ENCODE measurements at places on chromosomes 4 and X.

- DNase-seq = no peak
Observed at GRCh38 chr4:176273736-176274135, 4.7 kb upstream of the ASB5 start.

DNA sequence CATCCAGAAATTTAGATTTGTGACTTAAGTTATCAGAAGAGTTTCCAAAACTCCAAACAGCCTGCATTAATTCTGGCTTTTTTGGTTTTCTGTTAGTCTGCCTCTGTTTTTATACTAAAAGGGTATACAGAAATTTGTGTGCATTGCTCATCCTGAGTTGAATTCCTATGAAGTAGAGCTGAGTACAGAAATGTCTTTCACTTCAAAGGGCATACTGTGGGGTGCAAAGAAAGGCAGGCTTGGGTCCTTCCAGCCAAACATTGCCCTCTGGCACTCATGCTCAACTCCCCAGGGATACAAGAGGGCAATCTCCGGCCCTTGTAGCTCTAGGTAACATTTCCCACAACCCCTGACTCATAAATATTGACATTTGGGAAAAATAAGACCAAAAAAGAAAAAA, 27.6 kb upstream of the TMEM184C start:
- DNase-seq = no peak

DNA sequence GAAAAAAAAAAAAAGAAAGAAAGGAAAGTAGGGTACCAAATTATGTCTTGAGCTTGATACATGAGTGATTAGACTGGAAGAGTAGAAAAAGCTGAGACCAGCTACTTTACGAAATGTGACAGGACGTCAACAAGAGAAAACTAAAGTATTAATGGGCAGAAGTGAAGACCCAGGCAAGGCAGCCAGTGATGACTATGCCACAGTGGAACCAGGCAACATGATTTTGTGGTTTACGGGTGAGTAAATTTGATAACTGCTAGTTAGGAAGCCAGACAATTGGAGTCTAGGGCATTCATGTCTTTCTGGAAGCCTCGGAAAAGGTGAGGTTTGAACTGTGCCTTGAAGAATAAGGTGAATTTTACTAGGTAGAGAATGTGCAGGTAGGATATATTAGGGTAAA, 326.4 kb downstream of the TENM3 start:
- DNase-seq = no peak

- no peak for DNase-seq
Observed at GRCh38 chr4:145566086-145566708, 53.0 kb upstream of the MMAA start.

- DNase-seq = no peak
Observed at GRCh38 chr4:184143770-184144564, 73.7 kb downstream of the ENPP6 start.

DNA sequence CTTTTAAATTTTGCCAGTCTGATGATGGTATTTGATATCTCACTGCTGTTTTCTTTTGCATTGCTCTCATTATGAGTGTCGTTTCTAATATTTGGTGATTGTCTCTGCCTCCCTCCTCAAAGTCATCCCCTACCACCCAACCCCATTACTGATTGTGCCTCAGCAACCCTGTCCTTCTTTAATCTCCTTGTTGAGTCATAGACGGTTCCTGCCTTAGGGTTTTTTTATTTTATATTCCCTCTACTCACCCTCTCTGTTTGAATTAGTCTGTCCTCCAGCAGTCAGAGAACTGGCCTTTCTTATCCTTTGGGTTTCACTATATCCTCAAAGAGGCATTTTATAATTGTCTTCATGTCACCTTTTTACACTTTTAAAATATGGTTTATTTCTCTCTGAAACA, 409.3 kb upstream of the CPEB2 start:
- DNase-seq = no peak

DNA sequence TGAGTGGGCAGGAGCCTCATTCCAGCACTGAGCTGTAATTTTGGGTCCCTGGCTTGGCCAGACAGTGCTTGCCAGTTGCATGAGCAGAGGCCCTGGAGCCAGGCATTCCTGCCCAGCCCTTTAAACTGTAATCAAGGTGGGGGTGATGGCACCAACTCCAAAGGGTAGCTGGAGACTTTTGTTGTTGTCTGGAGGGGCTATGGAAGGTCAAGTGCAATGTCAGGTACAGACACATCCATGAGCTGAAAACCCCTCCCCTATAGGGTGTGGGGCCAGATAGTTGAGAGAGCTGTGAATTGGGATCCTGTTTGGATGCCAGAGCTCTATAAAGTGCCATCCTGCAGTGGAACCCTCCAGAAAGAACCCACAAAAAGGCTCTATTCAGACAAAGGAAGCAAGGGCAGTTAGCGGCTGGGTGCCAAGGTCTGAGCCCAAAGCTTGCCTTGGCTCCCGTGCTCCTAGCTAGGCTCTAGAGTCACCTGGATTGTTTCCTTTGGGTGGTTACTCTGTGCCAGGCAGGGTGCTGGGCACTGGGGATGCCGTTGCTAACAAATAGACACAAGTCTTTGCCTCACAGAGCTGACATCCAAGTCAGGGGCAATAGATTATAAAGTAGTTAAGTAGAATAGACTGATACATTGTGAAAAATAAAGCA, 163.0 kb downstream of the EFNB1 start:
- DNase-seq = no peak

DNA sequence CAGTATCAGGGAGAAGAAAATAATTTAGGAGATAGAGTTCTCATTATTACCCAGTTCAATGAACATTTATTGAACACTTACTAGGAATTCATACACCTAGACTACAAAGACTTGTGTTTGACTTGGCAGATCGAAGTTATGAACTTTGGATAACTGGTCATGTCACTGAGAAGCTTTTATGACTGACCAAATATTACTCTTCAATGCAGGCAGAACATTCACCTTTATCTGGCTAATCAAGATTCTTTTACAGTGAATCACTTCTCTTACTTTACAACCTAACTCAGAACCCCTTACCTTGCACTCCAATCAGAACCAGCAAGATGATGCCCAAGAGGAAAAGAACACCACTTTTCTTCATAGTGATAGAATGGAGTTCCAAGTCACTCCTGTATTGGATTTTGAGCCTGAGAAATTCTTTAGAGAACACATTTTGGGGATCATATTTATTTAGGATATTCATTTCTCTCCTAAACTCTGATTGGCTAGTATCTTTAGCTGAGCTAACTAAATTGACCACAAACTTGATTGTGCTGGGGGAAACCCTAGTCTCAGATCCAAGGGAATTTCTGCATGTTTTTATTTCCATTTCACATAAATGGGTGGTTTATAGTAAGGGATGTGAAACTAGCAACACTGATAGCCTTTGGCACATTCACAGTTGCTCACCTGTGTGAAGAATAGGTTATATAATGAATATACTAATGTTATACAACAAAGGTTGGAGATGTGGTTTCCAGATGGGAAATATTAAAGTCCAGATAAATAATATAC, at the start of gene CXCL9:
CXCL9 (minus strand) TSS at position 421 of the 774 bp plus-strand sequence; CDS start at position 361, 60 bp downstream.
- DNase-seq = no peak

DNA sequence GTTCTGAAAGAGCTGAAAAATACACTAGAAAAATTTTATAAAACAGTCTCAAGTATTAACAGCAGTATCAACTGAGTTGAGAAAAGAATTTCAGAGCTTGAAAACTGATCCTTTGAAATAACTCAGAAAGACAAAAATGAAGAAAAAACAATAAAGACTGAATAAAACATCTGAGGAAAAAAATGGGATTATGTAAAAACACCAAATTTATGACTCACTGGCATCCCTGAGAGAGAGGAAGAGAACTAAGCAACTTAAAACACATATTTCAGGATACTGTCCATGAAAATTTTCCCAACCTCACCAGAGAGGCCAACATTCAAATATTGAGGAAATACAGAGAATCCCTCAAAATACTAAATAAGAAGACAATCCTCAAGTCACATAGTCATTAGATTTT, 22.9 kb downstream of the PABPC4L start:
- no peak for DNase-seq

- no peak for DNase-seq
Observed at GRCh38 chrX:42967681-42968300, 189.8 kb upstream of the PPP1R2C start.

DNA sequence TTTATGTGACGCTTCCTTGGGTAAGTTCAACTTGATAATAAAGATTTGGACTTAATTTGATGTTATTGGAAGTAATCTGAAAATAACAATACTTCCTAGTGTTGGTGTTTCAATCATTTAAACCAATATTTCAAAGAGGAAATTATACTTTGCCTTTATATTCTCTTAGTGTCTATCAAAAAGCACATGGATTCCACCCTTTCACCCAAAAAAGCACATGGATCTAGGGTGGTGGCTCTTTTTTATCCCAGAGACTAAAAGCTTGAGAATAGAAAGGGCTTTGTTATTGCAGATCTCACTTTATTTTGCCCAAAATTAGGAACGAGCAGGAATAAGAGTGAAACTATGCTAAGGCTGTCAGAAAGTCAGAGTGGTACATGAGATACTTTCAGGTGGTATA, 75.1 kb upstream of the RASGEF1B start:
- DNase-seq = no peak

- no peak for DNase-seq
Observed at GRCh38 chr4:70768301-70768948, 46.7 kb downstream of the RUFY3 start.

GRCh38 chr4:4789462-4789861, 70.0 kb upstream of the MSX1 start:
- no peak for DNase-seq

- no peak for DNase-seq
Observed at GRCh38 chr4:52483186-52483890, 175.8 kb downstream of the USP46 start.

DNA sequence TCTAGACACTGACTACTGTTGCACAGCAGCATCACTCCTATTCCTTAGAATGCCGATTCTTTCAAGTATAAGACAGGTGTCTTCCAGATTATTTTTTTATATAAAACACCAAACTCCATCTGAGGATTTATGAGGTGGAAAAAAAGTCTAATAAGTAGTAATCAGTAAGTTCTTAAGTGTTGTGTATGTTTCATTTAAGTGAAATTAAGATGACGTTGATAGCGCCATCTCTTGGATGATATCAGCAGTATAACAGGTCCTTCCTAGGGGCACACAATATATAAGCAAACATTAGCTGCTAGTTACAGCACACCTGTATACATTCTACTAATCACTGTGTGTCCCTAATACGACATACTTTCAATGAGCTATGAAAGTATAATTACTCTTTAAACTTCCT, 99.6 kb upstream of the STS start:
- no peak for DNase-seq

DNA sequence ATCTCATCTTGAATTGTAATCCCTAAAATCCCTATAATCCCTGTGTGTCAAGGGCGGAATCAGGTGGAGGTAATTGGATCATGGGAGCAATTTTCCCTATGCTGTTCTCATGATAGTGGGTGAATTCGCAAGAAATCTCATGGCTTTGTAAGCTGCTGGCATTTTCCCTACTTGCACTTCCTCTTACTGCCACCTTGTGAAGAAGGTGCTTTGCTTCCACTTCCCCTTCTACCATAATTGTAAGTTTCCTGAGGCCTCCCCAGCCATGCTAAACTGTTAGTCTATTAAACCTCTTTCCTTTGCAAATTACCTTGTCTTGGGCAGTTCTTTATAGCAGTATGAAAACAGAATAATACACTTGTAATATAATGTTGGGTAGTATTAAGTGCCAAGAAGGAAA, 1087.4 kb upstream of the SLIT2 start:
- DNase-seq = no peak

DNA sequence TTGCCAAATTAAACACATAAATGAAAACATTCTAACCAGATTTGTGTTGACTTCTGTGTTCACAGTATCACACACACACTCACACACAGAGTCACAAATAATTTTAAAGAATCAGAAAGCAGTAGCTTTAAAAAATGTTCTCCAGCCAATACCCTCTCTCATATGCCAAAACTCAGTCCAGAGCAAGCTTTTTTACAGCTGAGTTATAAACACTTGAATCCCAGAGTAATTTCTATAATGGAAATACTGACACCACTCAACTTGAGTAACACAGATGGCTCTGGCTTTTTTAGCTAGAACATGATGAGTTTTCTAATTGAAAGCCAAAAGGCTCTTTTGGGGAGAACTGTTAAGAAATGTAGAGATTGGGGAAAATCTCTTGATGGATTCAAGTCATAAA, 100.8 kb downstream of the DOCK11 start:
- DNase-seq = no peak

- DNase-seq = no peak
Observed at GRCh38 chr4:107578321-107578720, 141.7 kb downstream of the PAPSS1 start.

DNA sequence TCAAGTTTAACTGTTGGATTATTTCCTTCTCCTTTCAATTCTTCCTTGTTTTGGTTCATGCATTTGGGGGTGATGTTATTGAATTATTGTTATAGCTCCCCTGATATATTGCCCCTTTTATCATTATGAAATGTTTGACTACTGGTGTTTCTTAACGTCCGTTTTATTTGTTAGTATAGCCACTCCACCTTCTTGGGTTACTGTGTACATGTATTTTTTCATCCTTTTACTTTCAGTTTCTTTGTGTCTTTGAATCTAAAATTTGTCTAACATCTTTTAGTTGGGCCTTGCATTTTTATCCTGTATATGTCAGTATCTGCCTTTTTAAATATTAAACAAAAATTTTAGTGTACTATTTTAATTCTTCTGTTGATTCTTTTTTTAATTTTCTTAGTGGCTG, 88.7 kb downstream of the TNIP2 start:
- DNase-seq = no peak

DNA sequence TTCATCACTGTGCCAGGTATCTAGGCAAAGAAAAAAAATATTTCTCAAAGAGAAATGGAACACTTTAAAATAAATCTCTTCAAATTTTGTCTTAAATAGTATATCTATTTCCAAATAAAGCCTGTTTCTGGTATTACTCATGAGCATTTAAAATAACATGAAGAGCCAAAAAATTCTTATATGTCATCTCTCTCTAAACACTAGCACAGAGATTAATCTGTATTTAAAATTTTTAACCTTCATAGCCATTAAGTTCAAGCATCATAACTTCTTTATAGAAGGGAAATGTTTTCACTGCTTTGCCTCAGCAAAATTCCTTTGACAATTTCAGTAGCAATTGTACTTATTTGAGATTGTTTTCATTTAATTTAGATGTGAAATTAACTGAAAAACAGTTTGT, 5.1 kb upstream of the CORIN start:
- no peak for DNase-seq

DNA sequence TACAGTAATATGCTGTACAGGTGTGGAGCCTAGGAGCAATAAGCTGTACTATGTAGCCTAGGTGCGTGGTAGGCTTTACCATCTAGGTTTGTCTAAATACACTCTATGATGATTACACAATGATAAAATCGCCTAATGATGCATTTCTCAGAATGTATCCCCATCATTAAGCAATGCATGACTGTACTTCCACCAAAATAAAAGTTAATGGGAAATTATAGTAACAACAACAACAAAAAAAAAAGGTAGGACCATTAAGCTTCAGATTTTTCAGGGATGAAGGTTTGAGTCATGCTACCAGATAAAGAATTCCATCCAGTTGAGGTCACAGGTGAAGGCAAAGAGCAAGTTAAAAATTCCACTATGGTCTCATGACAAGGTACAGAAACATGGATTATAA, 68.2 kb downstream of the MAGEA10 start:
- no peak for DNase-seq
